ENCODE measurements at places on chromosomes 5 and 9.

DNA sequence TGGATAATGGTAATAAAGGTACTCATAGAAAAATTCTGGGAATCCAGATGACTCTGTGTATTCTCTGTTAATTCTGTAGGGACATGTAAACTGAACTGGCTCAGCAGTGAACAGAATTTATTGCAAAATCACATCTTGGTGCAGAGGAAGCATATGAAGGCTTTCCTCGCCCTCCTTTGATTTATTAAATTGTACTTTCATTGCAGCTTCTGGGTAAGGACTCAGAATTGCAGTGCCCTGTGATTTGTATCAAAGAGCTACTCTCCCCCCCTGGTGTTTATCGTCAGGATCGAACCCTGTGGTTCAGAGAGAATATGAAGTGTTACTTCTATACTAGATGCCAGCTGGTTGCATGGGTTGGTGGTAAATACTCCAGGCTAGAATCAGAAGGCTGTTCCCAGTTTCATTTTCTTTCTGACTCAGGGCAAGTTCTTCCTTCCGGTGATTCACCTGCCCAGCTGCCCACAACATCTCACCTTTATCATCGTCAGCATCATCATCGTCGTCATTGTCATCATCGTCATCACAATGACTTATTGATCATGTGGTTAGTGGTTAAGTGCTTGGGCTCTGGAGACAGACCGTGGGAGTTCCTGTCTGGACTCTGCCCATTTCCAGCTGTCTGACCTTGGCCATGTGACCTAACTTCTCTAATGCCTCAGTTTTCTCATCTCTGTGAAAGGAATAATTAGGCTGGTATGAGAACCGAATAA lies 238.8 kb downstream of the ARHGAP26 start:
- DNase-seq: peak; percentile 81

- no peak for DNase-seq
Observed at GRCh38 chr5:93512799-93513198, 68.2 kb downstream of the NR2F1-AS1 start.

DNA sequence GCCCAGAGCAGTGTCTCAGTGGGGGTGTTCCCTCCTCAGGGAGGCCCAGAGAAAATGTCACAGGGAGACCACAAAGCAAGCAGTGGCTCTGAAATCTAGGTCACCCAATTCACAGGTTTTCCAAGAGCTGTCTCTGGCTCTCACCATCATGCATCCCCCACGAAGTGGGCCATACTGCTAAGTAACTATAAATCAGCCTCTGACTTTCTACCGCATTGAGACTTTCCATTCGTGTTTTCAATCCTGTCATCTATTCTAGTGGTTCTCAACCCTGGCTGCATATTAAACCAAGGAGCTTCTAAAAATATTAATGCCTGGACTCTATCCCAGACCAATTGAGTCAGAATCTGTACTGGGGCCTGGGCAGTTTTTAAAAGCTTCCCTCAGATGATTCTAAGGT lies 2.0 kb upstream of the C1QTNF3 start:
- DNase-seq: no peak

DNA sequence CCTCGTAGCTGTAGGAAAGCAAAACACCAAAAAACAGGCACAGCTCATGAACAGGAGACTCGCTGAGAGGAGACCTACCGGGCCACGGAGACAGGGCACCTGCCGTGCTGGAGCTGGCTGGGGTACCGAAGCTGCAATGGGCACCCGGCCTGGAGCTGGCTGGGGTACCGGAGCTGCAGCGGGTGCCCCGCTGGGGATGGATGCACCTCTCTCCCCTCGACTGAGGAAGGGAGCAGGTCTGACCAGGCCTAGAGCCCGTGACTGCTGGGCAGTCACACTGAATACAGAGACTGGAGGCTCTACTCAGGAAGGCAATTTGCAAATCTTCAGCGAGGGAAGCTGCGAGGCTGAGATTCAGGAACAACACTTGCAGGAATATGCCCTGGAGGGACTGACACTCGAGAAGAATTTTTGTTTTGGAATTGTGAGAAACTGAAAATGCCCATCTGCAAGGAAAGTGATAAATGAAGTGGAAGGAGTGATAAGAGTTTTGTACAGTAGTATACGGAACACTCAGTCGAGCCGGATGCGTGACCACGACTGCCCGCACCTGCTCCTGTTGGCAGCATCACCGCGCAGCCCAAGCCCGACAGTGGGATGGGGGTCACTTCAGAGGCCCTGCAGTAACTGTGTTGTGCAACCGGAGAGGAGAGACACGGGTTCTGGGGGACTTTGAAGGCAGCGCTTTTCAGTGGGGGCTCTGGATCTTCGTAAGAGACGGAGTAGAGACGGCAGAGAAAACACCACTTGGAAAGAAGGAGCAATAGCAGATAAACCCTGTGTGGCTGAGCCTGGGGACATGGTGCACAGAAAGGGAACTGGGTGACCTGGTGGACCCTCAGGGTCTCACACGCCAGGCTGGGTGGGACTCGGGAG lies 27.9 kb upstream of the LPCAT1 start:
- DNase-seq: no peak

DNA sequence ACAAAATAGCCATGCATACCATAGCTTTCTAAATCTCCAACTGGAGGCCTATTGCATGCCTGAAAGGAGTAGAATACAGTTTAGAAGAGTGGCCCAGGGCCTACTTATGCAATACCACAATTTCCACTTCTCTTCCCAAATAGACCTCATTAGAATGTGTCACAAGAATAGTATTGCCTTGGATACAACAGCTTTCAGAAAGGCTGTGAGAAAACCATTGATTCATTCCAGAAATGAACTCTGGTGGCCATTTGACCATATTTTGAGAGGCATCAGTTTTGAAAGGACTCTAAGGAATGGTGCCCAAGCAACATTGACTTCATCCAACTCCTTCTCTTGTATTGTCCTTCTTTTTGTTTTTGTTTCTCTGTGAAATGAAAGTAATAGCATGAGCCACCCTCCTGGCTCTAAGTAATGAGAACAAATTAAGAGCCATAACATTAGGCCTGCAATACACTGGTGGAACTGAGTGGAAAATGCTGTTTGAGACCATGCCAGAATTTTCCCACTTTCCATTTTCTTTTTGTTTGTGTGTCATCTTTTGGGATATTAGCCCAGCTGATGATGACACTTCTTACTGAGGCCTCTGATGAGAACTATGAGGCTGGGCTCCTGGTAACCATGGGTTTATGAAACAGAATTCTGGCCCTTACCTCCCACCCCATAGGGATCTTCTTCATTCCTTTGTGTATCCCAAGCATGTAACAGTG lies 90.2 kb downstream of the TMEM174 start:
- no peak for DNase-seq

GRCh38 chr5:39660020-39660419 lies 235.2 kb upstream of the DAB2 start:
- no peak for DNase-seq

Measured in activated CD4-positive, alpha-beta T cell treated with anti-CD3 and anti-CD28 coated beads for 4 hours (primary cell).